ENCODE measurements at places on chromosomes 16 and 17.

GRCh38 chr16:14193316-14193871 lies 122.3 kb downstream of the MRTFB start:
- peak; percentile 20 for DNase-seq

- DNase-seq = no peak
Measured at GRCh38 chr16:12341423-12341822, 364.9 kb downstream of the SNX29 start.

GRCh38 chr17:1683459-1683858 lies 1.2 kb downstream of the PRPF8 start:
- no peak for DNase-seq

- DNase-seq = peak; percentile 65
Measured at GRCh38 chr17:48026502-48027321, 10.9 kb downstream of the COPZ2 start.

- no peak for DNase-seq
Measured at GRCh38 chr17:42309986-42310786, 21.9 kb downstream of the STAT5A start.

GRCh38 chr16:83542491-83542890 lies 265.3 kb upstream of the HSBP1 start:
- no peak for DNase-seq

DNA sequence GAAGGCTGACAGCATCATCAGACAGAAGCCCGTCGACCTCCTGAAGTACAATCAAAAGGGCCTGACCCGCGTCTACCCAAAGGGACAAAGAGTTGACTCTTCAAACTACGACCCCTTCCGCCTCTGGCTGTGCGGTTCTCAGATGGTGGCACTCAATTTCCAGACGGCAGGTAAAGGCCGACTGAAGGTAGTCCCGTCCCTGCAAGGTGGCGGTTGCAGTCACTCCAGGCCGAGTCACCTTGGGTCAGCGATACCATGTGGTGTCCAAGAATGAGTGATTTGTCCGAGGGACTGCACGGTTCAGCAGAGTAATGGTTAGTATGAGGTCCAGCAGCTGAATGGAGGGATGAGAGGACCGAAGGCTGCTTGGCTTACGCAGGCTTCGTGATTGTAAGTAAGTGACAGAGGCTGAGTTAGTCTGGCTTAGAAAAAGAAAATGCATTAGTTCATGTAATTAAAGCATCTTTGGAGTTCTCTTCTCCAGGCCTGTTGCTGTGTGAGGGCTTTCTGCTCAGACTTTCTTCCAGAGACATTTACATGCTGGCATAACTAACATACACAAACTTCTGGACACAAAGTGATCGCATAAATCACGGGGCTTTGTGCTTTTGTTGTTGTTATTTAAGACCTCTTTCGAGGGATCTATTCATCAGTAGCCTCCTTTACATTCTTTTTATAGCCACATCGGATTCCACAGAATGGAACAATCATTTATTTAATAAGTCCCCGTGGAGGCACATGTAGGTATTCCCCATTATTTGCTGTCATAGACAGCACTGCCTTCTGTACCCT lies 74.9 kb downstream of the SDR42E1 start:
- DNase-seq = no peak

DNA sequence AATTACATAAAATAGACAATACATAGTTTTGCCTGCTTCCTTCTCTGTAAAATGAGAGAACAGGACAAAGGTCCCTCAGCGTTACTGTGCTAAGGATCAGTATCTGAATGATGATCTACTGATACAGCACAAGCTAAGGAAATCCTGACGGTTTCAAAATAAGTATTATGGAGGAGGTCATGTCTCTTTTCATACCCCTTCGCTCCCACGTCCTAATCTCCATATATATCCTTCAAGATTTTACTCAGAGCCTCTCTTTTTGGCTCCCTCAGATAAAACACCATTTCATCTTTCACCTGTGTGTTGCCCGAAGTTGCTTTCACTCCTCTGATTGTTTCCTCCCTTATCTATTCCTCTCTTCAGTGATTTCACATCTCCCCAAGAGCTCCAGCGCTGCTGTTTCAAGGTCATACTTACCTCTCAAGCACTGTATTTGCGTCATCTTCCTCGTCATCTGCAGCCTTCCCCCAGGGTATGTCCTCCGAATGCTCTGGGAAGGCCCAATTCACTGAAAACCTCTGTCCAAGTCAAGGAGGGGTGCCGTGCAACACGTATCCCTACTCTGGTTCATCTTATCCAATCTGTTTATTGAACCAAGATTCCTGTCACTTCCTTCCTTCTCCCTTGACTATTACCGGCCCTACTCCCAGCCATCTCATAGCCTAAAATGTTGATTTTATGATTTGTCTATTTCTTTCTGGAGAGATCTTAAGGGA lies 1.2 kb upstream of the BLTP2 start:
- DNase-seq = no peak

- DNase-seq = no peak
Measured at GRCh38 chr17:80026359-80027042, 9.2 kb downstream of the TBC1D16 start.

DNA sequence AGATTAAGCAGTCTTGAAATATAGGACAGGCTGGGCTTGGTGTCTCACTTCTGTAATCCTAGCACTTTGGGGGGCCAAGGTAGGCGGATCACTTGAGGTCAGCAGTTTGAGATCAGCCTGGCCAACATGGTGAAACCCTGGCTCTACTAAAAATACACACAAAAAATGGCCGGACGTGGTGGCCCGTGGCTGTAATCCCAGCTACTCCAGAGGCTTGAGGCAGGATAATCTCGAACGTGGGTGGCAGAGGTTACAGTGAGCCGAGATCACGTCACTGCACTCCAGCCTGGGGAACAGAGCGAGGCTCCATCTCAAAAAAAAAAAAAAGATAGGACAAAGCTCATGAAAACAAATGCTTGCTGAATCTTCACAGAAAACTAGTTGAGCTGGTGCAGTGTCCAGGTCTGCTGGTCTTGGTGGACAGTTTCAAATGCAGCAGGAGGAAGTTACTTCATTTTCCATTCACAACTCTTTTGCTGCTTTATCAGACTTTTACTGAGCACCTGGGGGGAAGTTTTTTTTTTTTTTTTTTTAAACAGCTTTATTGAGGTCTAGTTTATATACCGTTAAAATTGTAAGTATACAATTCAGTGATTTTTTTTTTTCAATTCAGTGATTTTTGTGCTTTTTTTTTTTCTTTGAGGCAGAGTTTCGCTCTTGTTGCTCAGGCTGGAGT lies 45.2 kb downstream of the SNX29 start:
- DNase-seq = no peak

- no peak for DNase-seq
Measured at GRCh38 chr17:67606471-67606870, 111.3 kb upstream of the NOL11 start.

DNA sequence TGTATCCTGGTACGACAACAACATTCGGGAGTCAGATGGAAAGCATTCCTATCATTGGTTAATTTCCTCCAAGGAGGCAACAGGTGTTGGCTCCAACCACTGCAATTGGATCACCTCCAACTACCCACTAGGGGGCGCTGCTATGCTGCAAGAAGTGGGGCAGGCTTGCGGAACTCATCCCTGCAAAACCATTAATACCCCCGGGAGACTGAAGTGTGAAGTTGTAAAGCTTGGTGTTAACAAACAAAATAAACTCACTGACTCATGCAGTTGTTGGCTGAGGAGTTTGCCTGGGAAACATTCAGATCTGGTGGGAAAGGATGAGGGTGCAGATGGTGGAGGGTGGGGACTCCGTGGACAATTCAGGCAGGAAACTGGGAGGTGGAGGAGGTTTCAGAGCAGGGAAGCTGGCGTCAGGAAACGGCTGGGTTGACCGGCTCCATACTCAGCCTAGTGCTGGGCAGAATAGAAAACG lies 84.9 kb downstream of the HS3ST2 start:
- DNase-seq = peak; percentile 13

DNA sequence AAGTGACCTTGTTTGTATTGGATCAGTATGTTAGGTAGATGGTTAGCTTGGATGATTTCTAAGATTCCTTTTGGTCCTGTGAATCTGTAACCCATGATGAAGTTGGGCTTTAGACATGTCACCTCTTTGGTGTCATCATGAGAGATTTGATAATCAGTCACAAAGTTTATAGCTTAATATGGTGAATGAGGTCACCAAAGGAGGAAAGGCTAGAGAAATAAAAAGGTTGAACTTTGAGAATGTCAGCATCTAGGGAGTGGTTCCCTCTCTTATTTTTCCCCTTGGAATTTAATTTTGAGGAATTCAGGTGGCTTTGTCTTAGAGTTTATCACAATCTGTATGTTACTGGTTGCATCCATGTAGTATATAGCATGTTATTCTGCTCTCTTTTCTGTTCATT lies 45.3 kb downstream of the NLK start:
- no peak for DNase-seq

- no peak for DNase-seq
Measured at GRCh38 chr16:5838071-5838470, 740.5 kb upstream of the EEF2KMT start.

DNA sequence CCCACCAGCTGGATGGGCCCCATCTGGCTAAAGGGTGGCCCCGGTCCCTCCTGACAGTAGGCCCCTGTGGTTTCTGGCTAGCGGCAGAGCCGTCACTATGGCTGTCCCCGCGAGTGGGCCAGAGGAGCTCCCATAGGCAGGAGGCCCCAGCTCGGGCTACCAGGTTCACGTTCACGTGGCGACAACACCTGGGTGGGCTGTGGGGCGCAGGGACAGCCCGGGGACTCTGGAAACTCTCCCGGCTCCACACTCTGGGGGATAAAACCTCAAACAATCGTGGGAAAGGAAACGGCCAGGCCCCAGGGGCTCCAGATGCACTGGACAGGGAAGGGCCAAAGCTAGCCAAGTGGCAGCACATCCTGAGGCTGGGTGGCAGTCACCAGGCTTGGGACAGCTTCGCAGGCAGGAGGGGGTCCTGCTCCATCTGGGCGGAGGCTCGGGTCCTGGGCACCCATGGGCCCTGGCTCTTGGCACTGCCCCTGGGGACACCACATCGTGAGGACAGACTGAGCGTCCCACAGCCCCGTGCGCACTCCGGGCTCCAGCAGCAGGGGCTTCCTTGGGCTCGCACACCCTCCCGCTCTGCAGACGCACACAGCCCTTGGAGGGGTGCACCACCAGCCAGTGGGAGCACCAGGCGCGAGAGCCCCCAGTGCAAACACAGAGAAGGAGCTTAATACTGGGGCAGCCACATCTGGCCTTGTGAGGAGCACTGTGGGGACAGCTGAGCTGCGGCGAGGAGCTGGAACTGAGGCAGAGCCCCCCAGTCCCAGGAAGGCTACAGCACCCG lies 4.4 kb downstream of the RNF166 start:
- no peak for DNase-seq

DNA sequence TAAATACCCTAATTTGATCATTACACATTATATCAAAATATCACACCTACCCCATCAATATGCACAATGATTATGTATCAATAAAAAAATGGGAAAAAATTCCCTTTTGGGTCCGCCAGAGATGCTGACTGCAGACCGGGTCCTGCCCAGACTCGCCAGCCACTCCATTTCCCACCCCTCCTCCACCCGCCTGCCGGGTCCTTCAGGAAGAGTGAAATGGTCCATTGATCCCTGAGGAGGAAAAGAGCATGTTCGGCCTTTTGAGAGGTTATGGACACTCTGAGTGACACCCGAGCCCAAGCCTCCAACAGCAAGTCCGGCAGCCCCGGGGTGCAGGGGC lies 123.9 kb upstream of the ZFHX3 start:
- no peak for DNase-seq

- DNase-seq = no peak
Measured at GRCh38 chr16:89105599-89106151, 12.0 kb downstream of the ACSF3 start.

DNA sequence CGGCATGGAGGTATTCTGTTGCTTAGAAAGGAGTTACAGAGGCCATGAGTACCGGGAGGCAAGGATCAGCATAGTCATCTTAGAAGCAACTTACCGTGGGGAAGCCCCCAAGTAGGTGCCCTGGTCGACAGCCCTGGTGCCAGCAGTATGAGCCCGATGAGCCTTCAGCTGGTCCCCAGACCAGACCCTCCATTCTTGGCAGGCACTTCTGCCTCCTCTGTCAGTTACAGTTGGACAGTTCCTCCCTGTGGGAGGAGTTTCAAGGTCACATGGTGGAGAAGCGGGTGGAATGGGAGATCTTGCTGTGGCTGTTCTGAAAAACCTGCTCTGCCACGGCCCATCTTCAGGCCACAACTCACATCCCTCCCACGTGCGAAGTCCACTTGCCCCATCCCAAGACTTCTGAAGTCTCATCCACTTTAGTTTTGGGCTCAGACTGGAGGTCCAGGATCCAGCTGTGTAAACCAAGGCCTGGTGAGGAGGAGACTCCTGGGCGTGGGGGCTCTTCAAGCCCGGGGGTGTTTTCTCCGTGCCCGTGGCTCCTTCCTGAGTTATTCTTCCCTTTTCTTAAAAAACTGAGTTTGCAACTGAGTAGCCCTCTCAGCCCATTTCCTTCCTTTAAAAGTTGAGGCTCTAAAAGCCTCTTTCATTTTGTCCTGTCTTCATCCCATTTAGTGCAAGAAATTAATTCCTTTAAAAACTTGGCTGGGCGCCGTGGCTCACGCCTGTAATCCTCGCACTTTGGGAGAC lies 133.5 kb downstream of the SEC14L1 start:
- DNase-seq = no peak

DNA sequence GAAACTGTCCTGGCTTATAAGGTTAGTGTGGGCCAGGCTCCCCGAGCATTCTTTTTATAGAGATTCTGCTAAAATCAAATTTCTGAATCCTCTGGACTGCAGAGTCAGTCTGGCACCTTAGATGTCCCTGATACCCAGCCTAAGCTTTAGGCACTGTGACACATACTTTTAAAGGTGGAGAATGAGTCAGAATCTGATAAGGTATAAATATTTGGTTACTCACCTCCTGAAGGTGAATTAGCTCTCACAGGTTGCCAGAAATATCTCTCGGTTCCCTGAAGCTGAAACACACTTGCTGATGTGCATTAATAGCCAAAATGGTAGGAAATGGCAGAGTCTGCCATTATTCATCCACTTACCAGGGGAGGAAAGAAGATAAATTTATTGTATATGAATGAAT lies 446.9 kb downstream of the UTP18 start:
- no peak for DNase-seq

DNA sequence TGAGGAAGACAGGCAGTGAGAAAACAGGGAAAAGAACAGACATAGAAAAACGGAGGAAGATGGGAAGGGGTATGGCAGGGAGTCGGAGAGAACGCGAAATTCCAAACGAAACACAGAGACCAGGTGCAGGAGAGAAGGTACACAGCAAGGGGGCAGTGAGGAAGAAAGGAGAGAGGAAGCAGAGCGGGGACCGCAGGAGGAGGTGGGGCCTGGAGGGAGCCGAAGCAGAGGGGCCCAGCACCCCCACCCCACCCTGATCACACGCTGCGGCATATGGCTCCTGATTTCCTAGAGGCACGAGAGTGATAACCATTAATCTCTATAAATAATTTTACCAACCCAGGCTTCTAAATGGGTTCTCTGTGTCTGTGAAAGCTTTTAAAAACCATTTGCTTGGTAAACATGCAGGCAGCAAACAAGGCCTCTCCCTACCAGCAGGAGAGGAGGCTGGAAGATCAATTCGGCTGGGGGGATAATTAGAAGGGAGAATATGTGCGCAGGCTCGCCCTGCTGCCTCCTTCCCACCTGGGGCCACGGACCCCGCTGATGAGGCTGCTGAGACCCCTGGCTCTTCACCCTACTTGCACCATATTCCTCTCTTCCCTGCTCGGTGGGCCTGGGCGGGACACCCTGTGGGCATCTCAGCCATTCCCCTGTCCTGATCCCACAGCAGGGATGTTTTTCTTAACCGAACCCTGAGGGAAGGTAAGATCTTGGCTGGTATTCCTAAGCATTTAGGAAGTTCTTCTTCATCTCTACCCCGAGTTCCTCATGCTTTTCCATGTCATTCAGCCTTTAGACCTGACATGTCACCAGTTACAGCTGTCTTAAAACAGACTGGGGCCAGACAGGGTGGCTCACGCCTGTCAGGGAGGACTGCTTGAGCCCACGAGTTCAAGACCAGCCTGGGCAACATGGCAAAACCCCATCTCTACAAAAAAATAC lies 86.7 kb downstream of the TMEM132E start:
- DNase-seq = no peak

All from stimulated activated CD4-positive, alpha-beta T cell treated with anti-CD3 and anti-CD28 coated beads, Interleukin-15, amount 100 ng/mL, for 48 hours (primary cell).